Liver (tissue), 10 donors: ENCODE measurements at places on chromosomes 4 and X. TPM values are rescaled to one million over a fixed set of nuclear protein-coding genes. Genes with fewer than 3 reads are reported as not detected.

The FAM9C gene
- not detected for total RNA-seq

The IL2RG gene
- total RNA-seq: 2.2 TPM

The GASK1B gene
- 8.2 TPM for total RNA-seq

The IDH3G gene
- 30.1 TPM for total RNA-seq

The OCIAD1 gene
- 64.9 TPM for total RNA-seq
